Activated naive CD8-positive, alpha-beta T cell treated with anti-CD3 and anti-CD28 coated beads, Interleukin-2, amount 10 ng/mL, durations not matched to agents 7 days and 5 days (primary cell): ENCODE measurements at places on chromosomes 11 and 22. TPM values are rescaled to one million over a fixed set of nuclear protein-coding genes. Genes with fewer than 3 reads are reported as not detected.
A peak's percentile ranks its signal among the peaks of the same experiment; 100 is the strongest.

DNA sequence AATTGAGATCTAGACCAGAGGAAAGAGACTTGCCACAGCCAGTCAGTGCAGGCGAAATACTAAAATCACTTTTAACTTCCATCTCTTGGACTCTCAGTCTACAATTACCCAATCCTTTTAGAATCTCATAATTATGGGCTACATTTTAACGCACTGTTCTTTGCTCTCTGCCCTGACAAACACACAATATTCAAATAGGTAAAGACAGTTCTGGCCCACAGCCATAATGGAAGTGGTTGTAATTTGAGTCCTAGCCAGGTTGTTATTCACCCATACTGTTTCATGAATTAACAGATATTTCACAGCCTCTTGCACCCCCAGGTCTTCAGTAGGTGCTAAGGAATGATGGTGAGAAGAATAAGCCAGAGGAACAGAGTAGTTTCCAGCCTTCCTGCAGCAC is 830 bp downstream of the C11orf97 start:
- H3K27me3 ChIP-seq: peaks cover 42% of the 10 kb centered on the region
- no peaks in the 10 kb centered on the region for H3K36me3 ChIP-seq
- no peak overlapping the region for H3K4me3 ChIP-seq
- no peak overlapping the region for H3K27ac ChIP-seq
- peaks cover 14% of the 10 kb centered on the region for H3K4me1 ChIP-seq

DNA sequence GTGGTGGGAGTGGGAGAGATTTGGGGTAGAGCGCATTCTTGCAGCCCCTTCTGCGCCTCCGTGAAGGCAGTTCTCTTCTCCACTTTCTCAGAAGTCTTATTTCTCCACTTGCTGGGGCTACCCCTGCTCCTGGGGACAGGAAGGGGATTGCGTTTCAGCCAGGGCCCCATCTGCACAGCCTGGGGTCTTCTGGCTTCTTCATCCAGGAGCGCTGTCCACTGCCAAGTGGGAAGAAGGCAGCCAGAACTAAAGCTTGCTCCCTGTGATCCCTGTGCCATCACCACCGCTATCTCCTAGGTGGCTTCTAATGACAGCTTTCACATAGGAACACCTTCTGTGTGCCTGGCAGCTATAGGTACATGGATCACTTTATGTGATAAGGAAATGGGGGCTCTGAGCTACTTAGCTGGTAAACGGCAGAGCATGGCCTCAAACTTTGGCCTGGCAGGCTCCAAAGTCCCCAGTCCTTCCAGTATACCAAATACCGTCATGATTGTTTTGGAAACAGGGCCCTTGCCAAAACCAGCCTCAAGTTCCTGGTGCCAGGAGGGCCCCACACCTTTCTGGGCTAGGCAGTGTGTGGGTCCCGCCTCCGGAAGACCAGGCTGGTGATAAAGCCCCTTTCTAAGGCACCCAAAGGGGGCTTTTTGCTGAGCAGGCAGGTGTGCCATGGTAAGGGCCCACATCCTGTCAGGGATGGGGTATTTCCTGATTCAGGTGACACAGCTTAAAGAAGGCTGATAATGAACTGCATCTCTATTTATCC is 60.4 kb upstream of the PAX6 start:
- no peaks in the 10 kb centered on the region for H3K4me1 ChIP-seq
- DNase-seq: no peak
- H3K36me3 ChIP-seq: no peaks in the 10 kb centered on the region
- H3K4me3 ChIP-seq: no peak overlapping the region

DNA sequence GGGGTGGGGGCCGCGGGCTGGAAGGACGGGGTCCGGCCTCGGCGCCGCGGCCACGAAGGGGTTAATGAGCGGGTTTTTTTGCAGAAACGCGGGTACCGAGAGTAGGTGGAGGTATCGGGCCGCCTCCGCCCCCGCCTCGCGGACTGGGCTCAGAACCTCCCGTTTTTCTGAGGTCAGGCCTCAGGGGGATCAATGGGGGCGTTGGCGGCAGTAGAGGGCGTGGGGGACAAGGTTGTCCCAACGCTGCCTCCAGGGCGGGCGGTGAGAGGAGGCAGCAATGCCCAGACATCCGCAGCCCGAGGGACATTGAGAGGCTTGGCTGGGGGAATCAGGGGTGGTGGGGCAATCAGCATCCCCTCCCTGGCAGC is 34.8 kb upstream of the PRODH start:
- H3K27me3 ChIP-seq: peaks cover 6% of the 10 kb centered on the region
- peaks cover 1% of the 10 kb centered on the region for H3K4me1 ChIP-seq
- H3K36me3 ChIP-seq: no peaks in the 10 kb centered on the region

GRCh38 chr11:43404406-43404805 is 45.7 kb downstream of the TTC17 start:
- peaks cover 39% of the 10 kb centered on the region for H3K36me3 ChIP-seq
- H3K27ac ChIP-seq: no peak overlapping the region
- H3K27me3 ChIP-seq: no peaks in the 10 kb centered on the region
- H3K4me1 ChIP-seq: peaks cover 11% of the 10 kb centered on the region
- no peak for DNase-seq

DNA sequence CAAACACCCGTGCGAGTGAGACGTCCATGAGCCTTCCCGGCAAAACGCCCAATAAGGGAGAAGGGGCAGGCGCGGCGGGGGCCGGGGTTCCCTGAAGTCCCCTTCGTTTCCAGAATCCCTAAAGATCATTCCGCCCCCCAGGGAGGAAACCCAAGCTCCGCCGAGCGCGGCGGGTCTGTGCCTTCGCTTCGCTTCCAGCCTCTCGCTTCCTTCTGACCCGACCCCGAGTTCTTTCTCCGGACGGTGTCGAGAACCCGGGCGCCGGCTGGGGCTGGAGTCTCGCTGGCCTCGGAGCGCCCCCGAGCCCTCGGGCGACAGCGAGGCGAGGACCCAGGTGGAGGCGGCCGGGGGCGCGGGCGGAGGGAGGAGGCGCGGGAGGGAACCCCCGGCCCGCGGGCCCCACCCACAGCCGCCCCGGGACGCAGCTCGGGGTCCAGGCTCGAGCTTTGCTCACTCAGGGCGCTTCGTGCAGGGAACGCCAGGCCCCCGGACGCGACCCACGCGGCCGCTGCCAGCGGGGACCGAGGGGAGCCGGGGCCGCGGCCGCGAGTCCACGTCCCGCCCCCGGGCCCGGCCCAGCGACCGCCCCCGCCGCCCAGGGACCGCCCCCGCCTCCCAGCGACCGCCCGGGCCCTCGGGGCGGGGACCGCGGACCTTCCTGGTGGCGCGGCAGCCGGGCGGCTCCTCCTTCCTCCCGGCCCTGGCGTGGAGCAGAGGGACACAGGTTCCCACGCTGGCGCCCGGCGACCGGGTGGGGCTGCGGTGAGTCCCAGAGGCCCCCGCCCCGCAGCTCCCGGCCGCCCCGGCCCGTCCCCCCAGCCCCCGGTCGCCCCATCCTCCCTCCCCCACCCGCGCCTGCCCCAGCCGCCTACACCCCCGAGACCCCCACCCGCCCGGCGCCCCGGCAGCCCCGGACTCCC is at the start of gene PGGHG:
PGGHG (plus strand) TSS at position 649 of the 920 bp plus-strand sequence. CDS start 691 bp downstream, outside the sequence.
- H3K27me3 ChIP-seq: no peaks in the 10 kb centered on the region
- H3K36me3 ChIP-seq: peaks cover 46% of the 10 kb centered on the region
- H3K4me3 ChIP-seq: peak within 1 kb of the TSS; percentile 93
- DNase-seq: peak; percentile 88

DNA sequence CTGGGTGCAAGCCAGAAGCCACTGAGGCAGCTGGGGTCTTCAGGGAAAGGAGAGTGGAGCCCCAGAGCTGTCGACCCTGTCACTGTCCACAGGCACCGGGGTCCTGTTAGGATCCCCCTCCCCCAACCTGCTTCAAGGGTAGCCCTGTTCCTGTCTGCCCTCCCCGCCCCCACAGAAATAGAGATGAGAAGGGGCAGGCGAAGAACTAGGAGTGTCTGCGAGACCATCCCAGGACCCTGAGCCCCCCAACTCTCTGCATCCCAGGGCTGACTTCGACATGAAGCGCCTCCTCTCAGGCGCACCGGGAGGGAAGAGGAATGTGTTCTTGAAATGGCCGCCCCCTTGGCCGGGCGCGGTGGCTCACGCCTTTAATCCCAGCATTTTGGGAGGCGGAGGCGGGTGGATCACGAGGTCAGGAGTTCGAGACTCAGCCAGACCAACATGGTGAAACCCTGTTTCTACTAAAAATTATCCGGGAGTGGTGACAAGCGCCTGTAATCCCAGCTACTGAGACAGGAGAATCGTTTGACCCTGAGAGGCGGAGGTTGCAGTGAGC is 607 bp upstream of the ZNF70 start:
- H3K36me3 ChIP-seq: peaks cover 1% of the 10 kb centered on the region
- peak overlapping the region; percentile 83 for H3K4me3 ChIP-seq
- DNase-seq: no peak
- peak overlapping the region; percentile 79 for H3K27ac ChIP-seq

- H3K4me3 ChIP-seq: no peak overlapping the region
- H3K36me3 ChIP-seq: no peaks in the 10 kb centered on the region
- no peak overlapping the region for H3K27ac ChIP-seq
- DNase-seq: no peak
These were observed 33.1 kb upstream of the CARS1 start for GRCh38 chr11:3090096-3090901.

- H3K4me3 ChIP-seq: no peak overlapping the region
- H3K36me3 ChIP-seq: no peaks in the 10 kb centered on the region
- H3K27me3 ChIP-seq: no peaks in the 10 kb centered on the region
- H3K4me1 ChIP-seq: peaks cover 12% of the 10 kb centered on the region
- no peak for DNase-seq
These were observed 2.6 kb upstream of the NAALADL1 start for GRCh38 chr11:65060913-65061408.

Gene ASPHD2
- 9.3 TPM for total RNA-seq

DNA sequence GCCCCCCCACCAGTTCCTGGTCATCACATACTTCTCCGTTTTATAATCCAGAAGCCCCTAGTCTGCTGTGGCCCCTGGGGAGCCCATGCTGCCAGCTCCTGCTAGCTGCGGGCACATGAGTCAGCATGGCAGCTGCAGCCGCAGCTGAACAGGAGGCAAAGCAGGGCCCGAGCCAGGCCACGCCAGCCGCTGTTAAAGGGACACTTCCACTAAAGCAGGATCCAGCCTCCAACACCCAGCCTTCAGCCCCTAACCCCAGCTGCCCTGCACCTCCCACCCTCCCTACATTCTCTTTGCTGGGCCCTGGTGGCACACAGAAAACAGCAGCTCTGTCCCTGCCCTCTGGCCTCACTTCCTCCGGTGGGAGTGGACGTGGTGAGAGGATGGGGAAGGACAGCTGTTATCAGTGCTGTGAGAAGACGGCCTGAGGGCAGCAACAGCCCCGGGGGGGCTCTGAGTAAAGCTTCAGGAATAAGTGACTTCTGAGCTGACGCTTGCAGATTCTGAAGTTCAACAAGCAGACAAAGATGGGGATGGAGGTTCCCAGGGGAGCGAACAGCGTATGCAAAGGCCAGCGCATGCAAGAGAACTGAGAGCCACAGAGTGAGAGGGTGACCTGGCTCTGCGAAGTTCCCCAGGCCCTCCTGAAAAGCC is 688 bp upstream of the LRRC74B start:
- H3K4me3 ChIP-seq: no peak overlapping the region
- no peak overlapping the region for H3K27ac ChIP-seq
- no peak for DNase-seq
- peaks cover 21% of the 10 kb centered on the region for H3K4me1 ChIP-seq
- peaks cover 23% of the 10 kb centered on the region for H3K27me3 ChIP-seq
- H3K36me3 ChIP-seq: no peaks in the 10 kb centered on the region

Gene PANX2
- 0.11 TPM for total RNA-seq

Gene SAA1
- not detected for total RNA-seq

- peaks cover 16% of the 10 kb centered on the region for H3K4me1 ChIP-seq
- H3K27me3 ChIP-seq: no peaks in the 10 kb centered on the region
- no peak overlapping the region for H3K4me3 ChIP-seq
- H3K27ac ChIP-seq: no peak overlapping the region
- no peak for DNase-seq
These were observed 17.4 kb downstream of the PLXNB2 start for GRCh38 chr22:50289942-50290630.

- peak overlapping the region; percentile 18 for H3K27ac ChIP-seq
- DNase-seq: no peak
- H3K27me3 ChIP-seq: no peaks in the 10 kb centered on the region
- H3K4me3 ChIP-seq: peak overlapping the region; percentile 42
- H3K4me1 ChIP-seq: peaks cover 30% of the 10 kb centered on the region
These were observed 157.1 kb upstream of the GRK3 start for GRCh38 chr22:25407226-25407858.

DNA sequence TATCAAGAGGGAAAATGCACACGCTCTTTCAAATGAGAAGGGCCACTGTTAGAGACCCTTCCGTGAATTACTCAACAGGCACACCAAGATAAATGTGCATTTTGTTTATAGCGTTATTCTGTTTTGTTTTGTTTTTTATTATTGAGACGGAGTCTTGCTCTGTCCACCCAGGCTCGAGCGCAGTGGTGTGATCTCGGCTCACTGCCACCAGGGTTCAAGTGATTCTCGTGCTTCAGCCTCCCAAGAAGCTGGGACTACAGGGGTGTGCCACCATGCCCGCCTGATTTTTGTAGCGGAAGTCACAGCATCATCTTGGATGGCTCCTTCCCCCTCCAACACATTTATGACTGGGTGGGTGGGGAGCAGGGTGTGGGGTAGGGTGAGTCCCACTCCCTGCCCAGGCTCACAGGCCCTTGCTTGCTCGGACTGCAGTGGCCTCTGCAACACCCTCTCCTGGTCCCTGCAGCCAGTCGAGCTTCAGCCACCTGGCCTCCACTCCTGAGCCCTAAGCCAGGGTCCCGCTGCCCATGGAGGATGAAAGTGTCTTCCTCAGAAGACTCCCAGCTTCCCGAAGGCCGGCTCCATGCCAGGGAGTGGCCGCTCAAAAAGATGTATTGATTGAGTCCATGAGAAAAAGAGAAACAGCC is 68.0 kb downstream of the RTL6 start:
- H3K4me3 ChIP-seq: no peak overlapping the region
- no peak overlapping the region for H3K27ac ChIP-seq
- H3K27me3 ChIP-seq: peaks cover 3% of the 10 kb centered on the region
- H3K36me3 ChIP-seq: no peaks in the 10 kb centered on the region
- H3K4me1 ChIP-seq: no peaks in the 10 kb centered on the region

DNA sequence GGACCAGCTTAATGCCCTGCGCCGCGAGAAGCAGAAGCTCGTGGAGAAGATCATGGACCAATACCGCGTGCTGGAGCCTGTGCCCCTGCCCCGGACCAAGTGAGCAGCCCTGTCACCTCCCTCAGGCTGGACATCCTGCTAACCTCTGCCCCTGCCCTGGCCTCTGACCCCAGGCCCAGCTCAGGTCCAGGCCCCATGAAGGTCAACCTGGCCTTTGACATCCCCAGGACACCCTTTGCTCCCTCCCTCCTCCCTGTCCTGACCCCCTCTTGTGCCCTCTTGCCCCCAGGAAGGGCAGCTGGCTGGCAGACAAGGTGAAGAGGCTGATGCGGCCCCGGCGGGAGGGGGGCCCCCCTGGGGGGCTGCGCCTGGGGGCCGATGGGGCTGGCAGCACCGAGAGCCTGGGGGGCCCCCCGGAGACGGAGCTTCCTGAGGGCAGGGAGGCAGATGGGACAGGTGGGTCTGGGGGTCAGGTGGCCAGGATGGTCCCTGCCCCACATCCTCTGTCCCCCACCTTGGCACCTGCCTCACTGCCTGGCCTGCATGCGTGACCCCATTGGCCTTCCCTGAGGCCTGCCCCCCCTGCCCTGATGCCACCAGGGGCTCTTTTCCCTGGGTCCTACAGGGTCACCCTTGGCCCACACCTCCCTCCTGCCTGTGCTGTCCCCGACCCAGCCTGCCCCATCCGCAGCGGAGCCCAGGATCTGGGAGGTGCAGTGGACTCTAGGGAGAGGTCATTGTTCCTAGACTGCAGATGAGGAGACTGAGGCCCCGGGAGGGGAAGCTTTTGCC is 5.1 kb upstream of the RPS6KA4 start:
- DNase-seq: no peak
- no peaks in the 10 kb centered on the region for H3K27me3 ChIP-seq
- H3K27ac ChIP-seq: no peak overlapping the region
- H3K4me1 ChIP-seq: peaks cover 9% of the 10 kb centered on the region
- H3K36me3 ChIP-seq: peaks cover 6% of the 10 kb centered on the region
